ENCODE measurements at places on chromosomes 1 and 21.
A peak's percentile ranks its signal among the peaks of the same experiment; 100 is the strongest.

DNA sequence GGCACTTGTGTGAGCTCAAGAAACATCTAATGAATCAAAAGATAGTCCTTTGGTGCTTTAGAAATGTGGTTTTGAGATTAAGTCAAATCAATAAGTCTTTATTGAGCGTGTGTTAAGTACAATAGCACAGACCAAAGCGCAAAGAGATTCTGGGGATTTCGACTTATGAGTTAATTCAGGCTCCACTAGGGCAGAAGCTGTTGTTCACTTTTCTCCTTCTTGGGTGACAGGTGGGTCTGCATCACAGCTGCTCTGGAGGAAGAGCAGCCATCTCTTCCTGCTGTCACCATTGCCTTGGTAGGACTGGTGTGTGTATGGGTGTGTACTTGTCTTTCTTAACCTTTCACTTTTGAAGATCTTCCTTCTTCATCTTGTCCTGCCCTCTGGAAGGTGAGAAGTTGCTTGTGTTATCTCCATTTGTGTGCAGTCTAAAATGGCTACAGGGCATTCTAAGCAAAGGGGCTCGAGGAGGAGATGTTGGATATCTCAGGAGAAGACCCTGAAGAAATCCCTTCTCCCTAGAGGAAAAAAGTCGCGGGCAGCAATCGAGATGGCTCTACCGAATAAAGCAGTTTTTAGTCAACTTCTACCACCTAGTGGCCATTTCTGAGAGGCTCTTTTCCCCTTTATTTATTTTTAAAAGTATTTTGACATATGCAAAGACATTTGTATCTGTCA, 22.9 kb upstream of the DISC1 start:
- DNase-seq, result peak; percentile 64

DNA sequence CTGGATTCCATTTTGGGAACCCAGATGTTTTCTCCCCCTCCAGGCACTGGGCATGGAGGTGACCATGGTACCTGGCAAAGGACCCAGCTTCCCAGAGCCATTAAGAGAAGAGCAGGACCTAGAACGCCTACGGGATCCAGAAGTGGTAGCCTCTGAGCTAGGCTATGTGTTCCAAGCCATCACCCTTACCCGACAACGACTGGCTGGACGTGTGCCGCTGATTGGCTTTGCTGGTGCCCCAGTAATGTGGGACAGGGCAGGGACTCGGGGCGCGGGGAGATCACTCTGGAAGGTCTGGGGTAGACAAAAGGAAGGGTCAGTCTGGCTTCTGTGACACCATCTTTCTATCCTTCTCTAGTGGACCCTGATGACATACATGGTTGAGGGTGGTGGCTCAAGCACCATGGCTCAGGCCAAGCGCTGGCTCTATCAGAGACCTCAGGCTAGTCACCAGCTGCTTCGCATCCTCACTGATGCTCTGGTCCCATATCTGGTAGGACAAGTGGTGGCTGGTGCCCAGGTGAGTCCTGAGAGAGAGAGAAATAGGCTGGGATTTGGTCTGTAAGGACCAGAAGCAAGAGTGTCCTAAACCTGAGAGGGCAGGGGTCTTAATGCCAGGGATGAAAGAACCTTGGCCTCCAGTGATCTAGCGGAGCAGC, 1.6 kb downstream of the UROD start:
- no peak for DNase-seq

DNA sequence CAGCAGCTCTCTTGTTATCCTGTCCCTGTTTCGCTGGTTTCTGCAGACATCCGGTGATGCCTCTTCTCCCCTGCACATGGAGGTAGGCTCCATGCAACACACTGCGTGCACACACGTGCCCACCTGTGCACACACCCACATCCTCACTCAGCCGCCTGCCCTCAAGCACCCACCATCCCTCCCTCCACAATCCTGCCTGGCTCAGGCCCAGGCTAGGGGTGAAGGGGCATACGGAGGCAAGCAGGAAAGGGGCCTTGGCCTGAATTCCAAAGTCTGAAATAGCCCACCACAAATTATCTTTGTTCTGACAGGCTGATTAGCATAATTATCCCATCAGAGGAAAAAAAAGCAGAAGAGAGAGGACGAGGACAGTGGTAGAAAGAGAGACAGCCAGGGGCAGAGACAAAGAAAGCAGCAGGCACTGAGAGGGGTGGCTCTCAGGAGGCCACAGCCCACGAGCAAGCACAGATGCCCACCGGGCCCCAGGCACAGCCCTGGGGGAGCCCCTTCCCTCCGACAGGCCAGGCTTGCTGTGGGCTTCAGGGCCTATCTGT, 73.2 kb downstream of the GRIK3 start:
- no peak for DNase-seq

DNA sequence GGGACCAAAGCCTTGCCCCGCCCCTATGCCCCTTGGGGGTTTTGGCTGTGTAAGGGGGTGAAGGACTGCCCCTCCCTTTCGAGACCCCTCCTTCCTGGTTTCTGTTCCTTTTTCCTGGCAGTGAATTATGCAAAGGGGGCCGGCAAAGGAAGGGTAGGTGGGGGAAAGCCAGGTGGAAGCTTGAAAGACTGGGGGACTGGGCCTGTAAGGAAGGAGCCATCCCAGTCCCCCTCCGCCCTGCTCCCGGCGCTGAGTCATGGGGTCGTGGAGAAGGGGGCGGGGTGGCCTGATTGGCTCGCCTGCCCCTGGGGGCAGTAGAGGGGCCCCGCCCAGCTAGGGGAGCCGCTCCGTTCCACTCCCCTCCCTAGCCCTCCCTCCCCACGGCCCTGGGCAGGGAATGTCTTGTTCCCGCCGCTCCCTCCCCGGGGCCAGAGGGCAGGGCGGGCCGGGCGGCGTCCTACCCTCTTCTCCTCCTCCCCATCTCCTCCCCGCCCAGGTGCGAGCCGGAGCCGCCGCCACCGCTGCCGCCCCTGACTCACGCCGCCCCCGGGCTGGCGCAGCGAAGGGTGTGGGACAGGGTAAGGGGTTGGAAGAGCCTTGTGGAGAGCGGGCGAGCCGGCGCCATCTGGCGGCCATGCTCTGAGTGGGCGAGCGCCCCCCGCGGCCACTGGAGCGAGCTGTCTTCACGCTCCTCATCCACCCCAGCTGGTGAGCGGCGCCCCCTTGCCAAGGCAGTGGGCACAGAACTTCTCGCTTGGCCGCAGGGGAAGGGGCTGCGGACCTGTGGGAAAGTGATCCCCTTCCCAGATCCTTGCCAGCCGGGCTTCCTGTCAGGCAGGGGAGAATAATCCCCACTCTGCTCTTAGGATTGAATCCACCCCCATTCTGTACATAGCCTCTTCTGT, 14.7 kb downstream of the ZBTB7B start:
- peak; percentile 81 for DNase-seq

DNA sequence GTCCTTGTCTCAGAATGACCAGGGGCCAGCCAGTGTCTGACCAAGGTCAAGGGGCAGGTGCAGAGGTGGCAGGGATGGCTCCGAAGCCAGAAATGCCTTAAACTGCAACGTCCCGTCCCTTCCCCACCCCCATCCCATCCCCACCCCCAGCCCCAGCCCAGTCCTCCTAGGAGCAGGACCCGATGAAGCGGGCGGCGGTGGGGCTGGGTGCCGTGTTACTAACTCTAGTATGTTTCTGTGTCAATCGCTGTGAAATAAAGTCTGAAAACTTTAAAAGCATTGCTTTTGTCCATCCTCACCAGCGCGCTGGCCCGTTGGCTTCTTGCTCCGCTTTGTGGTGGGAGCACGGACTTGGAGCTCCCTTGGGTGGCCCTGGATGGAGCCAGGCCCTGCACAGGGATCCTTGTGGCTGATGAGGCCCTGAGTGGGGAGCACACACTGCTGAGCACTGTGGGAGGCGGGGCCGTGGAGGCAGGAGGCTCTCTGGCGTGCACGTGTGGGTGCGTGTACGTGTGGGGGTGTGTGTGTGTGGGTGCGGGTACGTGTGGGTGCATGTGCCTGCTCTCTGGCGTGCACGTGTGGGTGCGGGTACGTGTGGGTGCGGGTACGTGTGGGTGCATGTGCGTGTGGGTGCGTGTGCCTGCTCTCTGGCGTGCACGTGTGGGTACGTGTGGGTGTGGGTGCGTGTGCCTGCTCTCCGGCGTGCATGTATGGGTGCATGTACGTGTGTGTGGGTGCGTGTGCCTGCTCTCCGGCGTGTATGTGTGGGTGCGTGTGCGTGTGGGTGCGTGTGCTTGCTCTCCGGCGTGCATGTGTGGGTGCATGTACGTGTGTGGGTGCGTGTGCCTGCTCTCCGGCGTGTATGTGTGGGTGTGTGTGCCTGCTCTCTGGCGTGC, 18.0 kb downstream of the RNF223 start:
- no peak for DNase-seq

GRCh38 chr1:222732216-222733159, 4.5 kb upstream of the FAM177B start:
- DNase-seq, result no peak

DNA sequence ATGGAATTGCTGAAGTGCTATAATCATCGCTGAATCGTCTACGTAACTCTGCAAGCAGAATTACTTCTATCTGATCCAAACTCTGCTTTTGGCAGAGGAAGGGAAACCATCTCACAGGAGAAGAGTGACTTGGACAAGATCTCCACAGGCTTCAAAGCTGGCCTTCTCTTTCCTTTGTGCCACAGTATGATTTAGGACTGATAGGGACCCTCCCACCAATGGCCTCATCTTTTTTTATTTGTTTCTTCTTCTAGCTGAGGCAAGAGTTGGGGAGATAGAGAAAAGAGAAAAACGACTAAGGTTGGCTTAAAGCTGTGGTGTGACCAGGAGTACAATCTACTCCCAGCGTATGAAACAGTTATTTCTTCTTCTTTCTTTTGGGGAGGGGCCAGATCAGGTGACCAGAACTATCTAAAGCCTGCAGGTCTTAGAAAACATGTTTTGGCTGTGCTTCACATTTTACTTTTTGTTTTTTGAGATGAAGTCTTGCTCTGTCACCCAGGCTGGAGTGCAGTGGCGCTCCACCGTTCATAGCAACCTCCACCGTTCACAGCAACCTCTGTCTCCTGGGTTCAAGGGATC, 35.0 kb downstream of the ZNF496 start:
- DNase-seq, result no peak

- DNase-seq, result no peak
Measured at GRCh38 chr1:162144853-162145252, 75.4 kb downstream of the NOS1AP start.

DNA sequence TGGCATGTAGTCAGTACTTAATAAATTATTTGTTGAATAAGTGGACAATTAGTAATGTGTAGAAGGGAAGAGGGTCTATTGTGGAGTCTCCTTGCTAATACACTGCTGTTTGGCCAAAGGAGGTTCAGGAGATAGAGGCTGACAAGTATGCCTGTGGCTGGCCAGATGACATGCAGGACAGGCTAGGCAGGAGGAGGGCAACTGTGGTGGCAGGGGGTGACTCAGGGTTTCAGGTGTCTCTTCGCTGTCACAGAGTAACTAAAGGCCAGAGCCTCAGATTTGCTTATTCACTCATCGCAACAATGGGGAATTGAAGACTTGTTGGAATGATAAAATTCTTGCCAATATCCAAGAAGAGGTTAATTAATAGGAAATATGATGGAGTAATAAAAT, 33.1 kb downstream of the THRAP3 start:
- DNase-seq, result no peak

DNA sequence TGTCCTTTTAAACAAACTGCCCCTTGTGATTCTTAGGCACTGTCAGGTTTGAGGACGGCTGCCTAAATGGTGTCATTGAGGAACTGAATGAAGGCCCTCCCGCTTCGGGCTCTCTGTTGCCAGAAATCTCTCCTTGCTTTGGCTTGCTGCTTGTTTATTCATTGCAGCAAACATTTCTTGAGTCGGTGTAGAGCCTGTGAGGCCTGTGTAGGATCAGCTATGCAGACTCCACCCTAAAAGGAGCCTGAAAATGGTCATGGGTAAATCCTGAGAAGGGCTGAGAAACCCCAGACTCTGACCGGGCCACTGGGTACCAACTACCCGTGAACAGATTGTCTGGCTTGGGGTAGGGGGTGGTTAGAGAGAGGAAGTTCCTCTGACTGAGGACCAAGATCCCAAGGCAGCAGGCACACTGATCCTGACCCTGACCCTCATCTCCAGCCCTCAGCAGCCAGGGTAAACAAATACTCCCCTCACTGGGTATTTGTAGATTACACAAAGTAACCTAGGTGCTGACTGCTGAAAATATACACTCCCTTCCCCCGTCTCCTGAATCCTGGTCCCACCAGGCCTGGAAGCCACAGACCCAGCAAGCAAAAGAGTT, 3.1 kb downstream of the IL6R start:
- no peak for DNase-seq

DNA sequence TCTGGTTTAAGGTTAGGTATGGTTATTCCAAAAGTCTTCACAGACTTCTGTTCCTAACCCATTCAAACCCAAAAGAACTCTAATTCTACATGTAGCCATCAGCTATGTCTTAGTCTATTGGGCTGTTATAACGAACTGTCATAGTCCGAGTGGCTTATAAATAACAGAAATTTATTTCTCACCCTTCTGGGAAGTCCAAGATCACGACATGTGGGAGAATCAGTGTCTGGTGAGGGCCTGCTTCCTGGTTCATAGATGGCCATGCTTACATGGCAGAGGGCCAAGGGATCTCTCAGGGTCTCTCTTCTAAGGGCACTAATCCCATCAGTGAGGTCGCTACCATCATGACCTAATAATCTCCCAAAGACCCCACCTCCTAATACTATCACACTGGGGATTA, 103.0 kb upstream of the PPP2R5A start:
- no peak for DNase-seq

- DNase-seq, result no peak
Measured at GRCh38 chr1:24575905-24576587, 20.2 kb downstream of the NCMAP start.

DNA sequence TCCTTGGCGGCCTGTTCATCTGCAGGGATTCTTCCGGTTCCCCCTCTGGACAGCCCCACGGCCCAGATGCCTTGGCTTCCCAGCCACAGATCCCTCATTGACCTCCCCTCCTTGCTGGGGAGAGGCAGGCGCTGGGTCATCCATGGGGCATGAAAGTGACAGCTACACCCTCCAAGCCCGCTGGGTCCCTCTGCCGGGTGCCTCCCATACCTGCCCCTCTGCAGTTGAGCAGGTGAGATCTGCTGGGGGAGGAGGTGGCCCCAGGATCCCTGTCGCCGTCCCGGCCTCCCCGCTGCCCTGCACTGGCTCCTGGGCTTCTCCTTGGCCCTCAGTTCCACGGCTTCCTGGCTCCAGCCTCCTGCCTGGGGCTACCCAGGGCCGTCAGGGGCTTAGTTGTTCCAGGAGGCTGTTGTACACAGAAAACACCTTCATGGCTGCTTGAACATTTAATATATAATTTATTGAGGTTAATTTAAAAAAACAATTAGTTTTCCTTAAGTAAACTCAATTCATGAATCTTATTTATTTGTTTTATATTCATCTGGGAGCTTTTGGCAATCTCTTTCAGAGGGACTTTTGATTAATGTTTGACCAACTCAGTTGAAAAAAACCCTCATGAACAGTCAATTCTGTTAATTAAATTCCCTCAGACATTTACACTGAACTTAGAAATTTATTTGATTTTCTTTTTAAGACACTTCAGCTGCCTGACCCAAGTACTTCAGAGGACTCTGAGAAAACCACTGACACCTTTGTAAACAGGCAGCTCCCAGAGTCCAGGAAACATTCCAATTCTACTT, 67.6 kb upstream of the ABCG1 start:
- DNase-seq, result no peak

GRCh38 chr1:118461154-118461553, 276.1 kb upstream of the SPAG17 start:
- DNase-seq, result no peak

GRCh38 chr1:208230668-208231529, 13.3 kb downstream of the PLXNA2 start:
- no peak for DNase-seq

All from G401 (cell line).